NCI-H1417 (cell line): ENCODE measurements at places on chromosomes 13 and 19.
A peak's percentile ranks its signal among the peaks of the same experiment; 100 is the strongest.

- no peak for DNase-seq
Measured at GRCh38 chr13:94400874-94401273, 78.6 kb downstream of the DCT start.

DNA sequence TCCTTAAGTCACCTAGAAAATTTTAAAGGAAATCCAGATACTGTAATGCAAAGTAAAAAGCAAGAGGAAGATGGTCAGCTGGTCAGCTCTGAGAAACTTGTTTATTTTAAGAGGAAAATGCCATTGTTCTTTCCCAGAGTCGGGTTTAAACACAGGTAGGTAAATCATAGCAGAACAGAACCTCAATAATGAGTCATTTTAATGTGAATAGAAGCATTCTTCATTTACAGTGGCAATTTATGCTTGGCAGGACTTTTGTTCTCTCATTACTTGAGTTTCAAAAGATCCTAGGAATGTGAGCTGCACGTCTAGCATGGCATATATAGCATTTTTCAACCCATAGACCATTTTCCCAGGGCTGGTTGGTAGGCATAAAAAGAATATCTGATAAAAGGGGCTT lies 132.3 kb downstream of the LIG4 start:
- DNase-seq, result no peak

GRCh38 chr19:39321117-39321831 lies 611 bp upstream of the LRFN1 start:
- DNase-seq, result no peak

DNA sequence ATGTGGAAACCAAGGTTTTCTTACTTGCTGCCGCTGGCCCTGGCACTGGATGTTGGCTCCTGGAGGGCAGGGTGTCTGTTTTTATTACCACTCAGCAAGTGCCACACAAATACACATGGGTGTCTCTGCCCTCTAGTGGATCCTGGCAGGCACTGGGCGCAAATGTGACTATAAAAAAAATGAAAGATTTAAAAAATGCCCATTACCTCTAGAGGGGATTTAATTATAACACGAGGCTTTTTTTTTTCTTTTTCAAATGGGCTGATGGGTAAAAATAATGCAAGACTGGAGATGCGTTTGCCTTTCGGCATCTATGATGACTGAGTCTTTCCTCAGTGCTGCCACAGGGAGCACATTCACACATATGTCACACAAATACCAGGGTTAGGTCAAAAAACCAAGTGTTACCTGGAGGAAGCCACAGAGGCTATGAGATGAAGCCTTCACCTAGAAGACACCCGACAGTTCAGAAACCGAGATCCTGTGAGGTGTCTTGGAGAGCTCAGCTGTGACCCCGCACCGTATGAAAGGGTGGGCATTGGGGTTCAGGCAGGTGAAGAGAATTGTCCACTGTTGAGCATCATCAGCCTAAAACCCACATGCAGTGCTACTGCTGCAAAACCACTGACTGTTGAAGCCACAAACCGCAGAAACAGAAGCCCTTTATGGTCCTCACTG lies 25.7 kb downstream of the CHAMP1 start:
- DNase-seq, result peak; percentile 88

GRCh38 chr13:46726347-46726746 lies 70.6 kb downstream of the ESD start:
- DNase-seq, result no peak

DNA sequence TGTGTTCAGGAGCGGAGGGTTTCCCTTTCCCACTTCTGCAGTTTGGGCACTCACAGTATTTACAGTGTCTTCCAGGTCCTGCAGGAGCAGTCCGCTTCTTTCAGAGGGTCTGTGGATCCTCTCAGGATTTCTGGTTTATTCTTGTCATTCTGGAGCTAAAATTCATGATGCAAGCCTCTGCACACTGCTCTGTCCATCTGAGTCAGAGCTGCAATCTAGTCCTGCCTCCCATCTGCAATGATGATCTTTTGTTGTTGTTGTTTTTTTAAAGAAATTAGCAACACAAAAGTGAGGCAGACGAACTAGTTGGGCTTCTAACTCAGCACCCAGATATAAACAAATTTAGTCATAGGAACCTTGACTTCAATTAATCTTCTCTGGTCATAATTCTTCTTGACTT lies 86.5 kb downstream of the DLEU7 start:
- no peak for DNase-seq

DNA sequence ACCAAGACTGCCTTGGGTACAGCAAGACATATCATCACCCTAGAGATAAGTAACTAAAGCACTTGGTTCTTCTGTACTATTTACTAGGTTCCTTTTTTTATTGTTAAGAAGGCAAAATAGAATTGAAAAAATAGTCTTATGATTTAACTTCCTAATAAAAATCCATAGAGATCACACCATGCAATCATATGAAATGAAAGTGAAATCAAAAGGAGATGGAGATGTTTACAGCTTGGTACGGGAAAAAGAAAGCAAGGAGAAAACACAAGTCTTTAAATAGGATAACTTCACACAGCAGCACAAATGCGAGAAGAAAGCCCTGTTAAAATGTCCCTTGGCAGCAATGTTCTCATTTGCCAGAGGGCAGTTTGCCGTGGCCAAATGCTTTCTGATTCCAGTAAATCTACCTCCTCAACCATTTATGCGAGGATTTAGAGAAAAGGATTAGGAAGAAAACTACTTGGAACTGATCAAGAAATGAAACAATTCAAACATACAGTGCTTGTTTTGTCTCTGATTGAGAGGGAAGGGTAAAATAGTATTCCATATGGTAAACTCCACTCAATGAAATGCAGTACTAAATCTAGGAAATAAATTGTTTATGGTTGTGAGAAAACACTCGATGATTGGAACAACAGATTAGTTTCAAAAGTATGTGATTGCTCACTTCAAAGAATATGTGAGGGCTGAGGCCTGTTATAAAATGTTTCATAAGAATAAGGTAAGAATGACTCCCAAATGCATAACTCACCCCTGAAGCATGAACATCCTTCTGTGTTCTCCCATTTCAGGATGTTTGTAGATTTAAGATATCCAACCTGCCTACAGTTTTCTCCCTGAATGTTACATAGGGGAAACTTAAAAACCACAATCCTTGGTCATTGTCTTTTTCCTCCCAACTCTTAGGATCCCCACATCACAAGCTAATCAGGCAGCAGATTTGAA lies 487.8 kb downstream of the DACH1 start:
- DNase-seq, result no peak

DNA sequence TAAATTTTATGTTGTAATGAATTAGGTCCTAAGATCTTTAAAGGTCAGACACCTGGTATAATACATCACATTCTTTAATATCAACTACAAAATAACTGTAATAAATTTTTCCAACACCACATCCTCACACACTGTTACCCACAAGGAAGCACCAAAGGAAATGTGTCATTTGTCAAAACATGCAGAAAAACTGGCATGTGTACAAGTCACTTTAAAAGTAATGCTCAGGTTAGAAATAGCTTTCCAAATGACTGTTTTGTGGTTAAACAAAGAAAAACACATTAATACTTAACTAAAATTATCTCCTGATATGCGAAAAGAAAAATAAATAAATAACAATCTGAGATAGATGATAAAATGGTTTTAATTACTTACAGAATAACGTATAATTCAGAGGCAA lies 74.7 kb downstream of the MZT1 start:
- no peak for DNase-seq

DNA sequence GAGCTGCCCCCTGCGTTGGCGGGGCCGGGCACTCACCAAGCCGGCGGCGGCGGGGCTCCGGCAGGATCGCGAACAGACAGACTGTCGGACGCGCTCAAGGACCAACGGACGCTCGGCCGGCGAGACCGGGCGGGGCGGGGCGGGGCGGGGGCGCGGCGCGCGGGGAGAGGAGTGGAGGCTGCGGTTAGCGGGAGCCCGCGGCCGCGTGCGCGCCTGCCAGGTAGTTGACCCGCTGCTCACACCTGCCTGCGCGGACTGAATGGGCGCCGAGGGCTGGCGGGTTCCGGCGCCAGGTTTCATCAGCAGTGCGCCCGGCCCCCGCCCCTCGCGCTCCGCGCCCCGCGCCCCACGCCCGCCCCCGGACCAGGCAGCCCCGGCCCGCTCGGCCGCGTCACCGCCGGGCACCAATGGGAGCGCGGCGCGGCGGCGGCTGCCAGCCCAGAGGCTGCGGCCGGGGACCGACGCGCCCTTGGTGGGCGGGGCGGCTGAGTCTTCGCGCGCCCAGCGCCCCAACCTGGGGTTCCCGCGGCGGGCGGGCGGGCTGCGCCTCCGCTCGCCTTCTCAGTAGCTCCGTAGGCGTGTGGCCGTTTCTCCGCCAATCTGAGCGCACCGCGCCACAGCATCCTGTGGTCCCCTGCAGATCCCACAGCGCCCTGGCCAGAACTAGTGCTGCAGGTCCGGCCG lies at the start of gene SLC7A1:
Gene SLC7A1, minus strand, starts transcription at position 309 of the 684 bp plus-strand sequence. CDS start 59,500 bp downstream, outside the sequence.
- peak; percentile 92 for DNase-seq
